ENCODE measurements at places on chromosomes 2 and 18.

DNA sequence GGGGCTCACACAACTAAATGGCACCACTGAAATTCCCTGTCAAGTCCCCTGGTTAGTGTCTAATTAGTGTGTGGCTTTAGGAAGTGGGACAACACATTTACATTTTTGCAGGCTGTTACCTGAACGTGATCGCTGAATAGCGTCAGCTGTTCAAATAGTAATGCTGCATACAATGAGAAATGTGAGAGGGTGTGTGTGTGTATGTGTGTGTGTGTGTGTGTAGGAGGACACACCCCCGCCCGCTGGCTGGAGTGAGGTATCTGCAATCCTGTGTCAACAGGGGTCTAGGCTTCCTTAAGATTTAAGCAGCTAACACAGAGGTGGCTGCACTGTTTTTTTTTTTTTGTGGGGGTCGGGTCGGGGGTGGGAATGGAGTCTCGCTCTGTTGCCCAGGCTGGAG, 4.8 kb upstream of the LYPD6B start:
- DNase-seq = no peak

DNA sequence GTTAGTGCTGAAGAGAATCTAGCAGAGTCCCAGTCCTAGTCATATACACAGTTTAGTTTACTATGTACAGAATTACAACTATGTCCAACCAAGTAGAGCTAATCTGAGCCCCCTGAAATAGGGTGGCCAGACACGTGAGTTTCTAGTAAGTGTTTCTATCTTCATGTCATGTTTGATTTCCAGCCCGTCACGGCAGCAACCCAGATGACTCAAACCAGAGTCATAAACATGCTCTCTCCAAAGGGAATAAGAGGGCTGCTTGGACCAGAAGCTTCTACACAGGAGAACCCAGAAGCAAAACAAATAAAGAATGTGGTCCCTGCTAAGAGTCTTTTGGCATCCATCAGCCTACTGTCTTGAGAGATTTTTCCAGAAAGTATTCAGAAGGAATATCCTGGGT, 64.9 kb upstream of the WIPF1 start:
- DNase-seq = no peak

GRCh38 chr2:239328351-239329191, 72.2 kb downstream of the HDAC4 start:
- no peak for DNase-seq

DNA sequence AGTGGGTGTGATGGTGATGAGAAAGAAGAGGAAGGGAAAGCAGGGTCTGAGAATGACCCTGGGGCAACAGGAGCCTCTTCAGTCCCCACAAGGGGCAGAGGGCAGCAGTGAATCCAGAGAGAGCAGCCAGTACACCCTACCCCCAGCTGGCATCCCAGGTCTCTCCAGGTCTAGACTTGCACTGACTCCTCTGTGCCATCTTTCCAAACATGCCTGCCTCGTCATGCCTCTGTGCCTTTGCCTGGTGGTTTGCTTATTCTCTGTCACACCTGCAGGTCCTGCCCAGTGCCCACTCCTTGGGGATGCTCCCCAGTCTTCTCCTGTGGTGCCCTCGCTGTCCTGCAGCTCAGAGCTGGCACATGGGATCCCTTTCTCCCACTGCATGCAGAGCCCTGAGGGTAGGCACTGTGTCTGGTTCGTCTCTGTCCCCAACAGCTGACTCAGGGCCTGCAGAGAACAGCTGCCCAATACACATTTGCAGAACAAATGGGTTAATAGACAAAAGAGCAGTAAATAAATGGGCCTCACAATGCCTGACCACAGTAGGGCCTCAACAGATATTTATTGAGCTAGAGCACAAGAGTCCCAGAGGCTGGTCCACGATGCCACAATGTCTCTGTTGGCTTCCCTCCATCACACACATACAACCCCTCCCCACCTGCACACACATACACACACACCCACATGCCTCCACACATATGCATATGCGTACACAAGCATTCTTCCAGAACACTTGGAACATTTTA, 89.8 kb downstream of the HS1BP3 start:
- no peak for DNase-seq

DNA sequence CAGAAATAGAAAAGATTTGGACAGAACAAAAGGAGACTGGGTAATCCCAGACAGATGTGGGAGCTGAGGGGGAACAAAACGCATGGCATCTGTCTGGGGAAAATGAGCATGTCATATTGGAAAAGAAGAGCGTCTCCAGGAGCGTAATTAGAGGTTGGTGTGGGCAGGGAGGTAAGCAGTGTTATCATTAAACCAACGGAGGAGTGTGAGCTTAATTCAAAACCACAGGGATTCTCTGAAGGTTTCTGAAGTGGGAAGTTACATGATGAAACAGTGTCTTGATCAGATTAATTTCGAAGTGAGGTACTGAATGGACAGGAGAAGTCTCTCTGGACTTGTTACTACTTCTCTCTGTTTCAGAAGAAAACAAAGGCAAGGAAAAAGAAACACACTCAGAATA, 53.3 kb downstream of the DTNB start:
- DNase-seq = no peak

- DNase-seq = no peak
Observed at GRCh38 chr2:115558725-115559124, 1116.3 kb downstream of the DPP10 start.

- DNase-seq = no peak
Observed at GRCh38 chr2:101718993-101719571, 21.6 kb downstream of the MAP4K4 start.

DNA sequence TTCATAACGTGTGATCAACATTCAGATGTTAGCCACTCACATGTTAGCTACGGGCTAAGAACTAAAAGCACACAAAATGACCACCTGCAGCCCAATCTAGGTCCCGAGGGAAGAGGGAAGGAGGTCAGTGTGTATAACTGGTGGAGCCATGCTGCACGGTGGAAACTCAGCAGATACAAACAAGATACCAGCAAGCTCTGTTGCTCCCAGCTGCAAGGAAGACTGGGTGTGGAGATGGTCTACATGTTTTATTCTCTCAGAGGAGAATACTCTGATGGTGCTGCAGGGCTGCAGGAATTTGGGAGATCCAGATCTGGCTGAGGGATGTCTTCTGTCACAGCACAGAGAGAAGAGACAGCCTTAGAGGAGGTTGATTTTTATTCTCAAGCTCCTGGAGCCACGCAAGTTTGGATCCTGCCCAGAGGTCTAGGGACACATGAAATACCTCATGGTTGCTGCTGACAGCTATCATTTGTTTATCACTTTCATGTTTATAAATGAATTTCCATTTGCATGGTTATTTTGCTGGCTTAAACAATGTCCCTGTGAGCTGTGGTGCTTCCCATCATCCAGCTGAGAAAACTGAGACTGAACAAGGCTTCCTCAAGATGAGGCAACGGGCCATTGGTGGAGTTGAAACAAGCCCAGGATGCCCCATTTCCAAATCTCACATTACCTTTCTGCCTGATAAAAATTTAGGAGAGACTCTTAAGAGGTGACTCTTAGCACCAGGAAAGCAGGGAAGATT, 30.9 kb downstream of the RNF144A start:
- no peak for DNase-seq

DNA sequence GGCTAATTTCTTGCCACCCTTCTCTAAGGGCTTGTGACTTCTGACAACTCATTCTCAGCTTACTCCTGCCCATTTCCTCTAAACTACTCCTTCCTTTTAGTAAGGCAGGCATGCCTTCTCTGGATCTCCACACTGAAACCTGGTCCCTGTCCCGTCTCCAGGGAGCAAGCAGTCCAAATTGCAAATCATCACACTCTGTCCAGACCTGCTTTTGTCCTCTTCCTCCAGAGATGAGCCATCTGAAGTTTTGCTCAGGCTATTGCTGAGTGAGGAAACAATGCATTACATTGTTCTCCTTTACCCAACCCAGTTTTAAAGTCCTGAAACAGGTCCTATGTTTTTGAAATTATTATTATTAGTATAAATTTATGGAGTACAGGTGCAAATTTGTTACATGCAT, 57.3 kb downstream of the ARHGAP25 start:
- DNase-seq = no peak

GRCh38 chr2:117714110-117714509, 100.4 kb upstream of the DDX18 start:
- DNase-seq = no peak

- DNase-seq = no peak
Observed at GRCh38 chr2:16069663-16069932, 129.2 kb downstream of the MYCN start.

- no peak for DNase-seq
Observed at GRCh38 chr18:73848656-73849055, 299.0 kb downstream of the FBXO15 start.

- DNase-seq = no peak
Observed at GRCh38 chr2:74259191-74259590, 60.8 kb downstream of the MTHFD2 start.

DNA sequence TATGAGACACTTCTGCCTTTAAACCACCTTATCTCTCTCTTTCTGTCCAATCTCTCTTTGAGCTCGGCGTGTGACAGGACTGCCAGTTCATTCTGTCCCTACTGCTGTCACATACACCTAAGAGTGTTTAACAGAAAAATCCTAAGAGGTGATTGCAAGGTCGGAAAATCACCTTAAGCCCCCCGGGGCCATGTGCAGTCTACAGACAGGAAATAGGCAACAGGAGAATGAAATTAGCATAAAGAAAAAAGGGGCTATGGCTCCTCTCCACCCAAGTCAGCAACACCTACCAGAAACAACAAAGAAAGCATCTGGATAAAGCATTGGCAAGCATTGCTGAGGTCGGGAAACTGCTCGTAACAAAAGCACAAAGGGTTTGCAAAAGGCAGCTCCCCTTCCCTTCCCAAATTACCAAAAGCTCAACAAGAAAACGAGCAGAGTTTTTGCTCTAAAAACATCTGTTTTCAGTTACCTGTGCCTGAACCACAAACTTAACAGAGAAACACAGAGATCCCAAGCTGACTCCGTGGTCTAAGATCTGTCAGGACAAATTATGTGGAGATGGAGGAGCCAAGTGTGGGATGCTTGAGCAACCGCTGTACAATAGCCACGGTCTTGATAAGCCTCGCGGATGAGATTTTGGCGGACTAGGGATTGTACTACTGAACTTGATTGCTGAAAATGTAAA, 30.4 kb downstream of the ANKRD44 start:
- DNase-seq = no peak

GRCh38 chr2:221050020-221050795, 521.9 kb downstream of the EPHA4 start:
- no peak for DNase-seq

DNA sequence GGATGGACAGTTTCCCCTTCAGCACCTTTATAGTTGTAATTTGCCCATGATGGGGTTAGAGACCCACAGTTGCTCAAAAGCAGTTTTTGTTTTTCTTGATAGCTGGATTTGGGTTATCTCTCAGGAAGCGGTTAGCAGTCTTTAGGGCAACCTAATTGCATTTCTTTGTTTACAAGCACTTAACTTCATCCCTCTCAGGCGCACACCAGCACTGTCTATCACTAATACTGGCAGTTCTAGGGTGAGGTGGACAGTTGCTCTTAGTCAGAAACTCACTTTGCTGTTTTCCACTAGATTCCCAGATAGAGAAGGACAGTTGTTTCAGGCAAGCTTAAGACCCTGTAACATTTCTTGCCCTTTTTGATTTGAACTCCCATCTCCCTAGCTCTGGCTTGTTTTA, 146.0 kb downstream of the AGAP1 start:
- DNase-seq = no peak

- DNase-seq = no peak
Observed at GRCh38 chr2:112623913-112624777, 21.6 kb upstream of the SLC20A1 start.

- no peak for DNase-seq
Observed at GRCh38 chr2:204315236-204315662, 230.0 kb upstream of the PARD3B start.

- no peak for DNase-seq
Observed at GRCh38 chr18:159037-159652, 788 bp downstream of the USP14 start.

DNA sequence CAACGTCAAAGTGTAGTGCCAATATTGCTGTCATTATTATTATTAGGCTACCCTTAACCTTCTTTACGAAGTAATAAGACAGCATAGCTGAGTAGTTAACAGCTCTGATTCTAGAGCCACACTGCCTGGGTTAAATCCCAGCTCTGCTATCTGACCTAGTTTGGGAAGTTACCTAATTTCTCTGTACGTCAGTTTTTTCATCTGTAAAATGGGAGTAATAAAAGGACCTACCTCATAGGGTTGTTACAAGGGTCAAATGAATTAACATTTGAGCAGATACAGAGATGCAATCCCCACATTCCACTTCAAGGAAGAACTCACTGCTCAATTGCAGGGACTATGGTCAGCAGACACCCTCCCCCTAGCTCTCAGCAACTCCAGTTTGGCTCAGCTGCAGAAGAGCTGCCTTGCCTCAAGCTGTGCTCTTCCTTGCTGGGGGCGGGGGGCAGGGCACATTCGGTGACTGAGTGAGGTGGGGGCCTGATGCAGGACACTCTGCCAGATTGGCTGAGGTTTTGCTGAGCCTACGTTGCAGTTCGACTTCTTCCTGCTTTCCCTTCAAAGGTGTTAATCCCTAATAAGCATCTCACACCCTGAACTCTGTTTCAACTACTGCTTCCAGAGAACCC, 11.0 kb upstream of the LGALSL start:
- DNase-seq = no peak

DNA sequence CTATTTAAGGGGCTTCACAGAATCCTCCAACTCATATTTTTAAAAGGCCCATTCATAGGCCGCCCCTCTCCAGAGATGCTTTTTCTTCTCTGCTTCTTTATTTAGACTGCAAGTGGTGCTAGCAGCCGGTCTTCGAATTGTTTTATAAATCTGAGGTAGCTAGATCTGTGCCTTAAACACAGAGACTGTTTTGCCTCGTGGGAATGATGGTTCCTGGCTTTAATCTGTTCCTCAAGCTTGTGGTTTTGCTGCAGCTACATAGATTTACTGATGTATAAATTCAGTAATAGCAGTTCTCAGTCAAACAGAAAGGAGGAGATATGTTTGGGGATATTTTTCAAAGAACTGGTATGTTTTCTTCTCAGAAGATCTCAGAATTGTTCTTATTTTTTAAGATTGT, 45.3 kb downstream of the TNFRSF11A start:
- no peak for DNase-seq

DNA sequence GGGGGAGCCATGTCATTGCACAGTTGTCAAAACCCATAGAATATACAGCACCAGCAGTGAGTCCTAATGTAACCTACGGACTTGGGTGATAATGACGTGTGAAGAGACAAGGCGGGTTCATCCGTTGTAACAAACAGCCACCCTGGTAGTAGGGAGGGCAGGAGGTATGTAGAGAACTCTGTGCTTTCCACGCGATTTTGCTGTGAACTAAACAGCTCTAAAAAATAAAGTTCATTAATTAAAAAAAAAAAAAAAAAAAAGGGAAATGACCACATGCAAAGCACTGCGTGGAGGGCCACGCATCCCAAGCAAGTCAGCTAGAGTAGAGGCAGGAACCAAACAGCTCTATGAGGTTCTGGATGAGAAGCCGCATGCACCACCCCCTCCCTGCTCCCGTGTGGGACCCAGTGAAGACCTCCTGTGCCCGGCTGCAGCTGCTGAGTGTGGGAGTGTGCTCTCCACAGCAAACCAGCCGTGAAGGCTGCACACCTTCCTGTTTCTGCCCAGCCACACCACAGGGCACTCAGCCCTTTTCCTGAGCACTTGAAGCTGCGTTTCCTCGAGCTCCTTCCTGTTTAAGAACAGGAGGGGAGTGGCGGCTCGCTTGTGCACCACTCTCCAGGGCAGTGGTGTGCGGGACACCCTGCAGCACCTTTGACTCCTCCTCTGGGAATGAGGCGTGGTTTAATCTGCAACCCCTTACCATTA, 65.6 kb downstream of the ODC1 start:
- DNase-seq = no peak

GRCh38 chr18:74166386-74166785, 18.1 kb downstream of the TIMM21 start:
- DNase-seq = no peak

- no peak for DNase-seq
Observed at GRCh38 chr18:22165049-22165602, 4.3 kb upstream of the GATA6 start.

Measured in amygdala (tissue), 56 donors.